ENCODE measurements at places on chromosomes 3 and 15.

DNA sequence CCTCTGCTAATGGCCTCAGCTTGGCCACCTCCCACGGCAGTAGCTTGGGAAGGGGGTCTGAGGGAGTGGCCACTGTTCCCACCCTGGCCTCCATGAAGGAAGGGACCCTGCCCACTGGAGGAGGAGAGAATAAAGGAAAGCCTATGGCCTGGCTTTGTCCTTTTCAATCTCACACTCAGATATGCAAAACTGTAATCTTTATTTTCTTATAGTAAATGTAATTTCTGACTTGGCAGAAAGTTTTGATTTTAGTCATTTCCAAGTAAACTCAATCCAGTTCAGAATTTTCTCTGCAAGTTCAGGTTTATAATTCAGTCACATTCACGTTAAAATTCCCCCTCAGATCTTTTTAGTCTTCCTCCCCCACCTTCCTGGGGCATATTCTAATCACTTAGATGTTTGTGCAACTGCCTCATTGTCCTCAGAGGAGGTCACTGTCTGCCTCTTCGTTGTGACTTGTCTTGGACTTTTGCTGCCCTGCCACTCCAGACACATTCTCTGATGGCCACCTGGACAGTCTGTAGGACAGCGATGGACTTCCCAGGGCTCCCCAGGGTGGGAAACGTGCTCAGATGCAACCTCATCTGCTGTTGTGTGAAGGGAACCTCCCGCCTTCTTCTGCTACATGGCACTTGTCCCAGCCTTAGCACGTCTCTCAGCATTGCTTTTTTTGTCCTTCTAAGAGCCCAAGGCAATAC is 222.8 kb upstream of the TBL1XR1 start:
- DNase-seq = peak; percentile 67

- no peak for DNase-seq
Observed at GRCh38 chr15:74192751-74193150, 9.8 kb downstream of the STRA6 start.

DNA sequence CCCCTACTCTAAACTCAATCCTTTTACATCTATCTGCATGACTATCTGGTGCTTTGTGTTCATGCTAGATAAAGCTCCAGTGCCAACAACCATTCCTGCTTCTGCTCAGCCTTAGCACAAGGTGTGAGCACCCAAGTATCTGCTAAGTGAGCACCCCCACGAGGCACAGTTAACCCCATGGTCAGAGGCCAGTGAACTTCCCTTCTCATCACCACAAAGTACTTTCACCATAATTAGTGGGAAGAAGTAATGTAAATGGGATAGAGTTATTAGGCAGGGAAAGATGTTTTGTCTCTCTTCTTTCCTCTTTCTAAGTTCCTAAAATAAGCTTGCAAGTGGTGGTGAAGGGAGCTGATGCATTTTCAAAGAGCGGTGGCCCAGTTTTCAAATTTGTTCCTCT is 96.4 kb downstream of the ANO10 start:
- no peak for DNase-seq

- no peak for DNase-seq
Observed at GRCh38 chr15:97995192-97995591, 34.7 kb downstream of the ARRDC4 start.

GRCh38 chr3:176587089-176587488 is 610.2 kb downstream of the TBL1XR1 start:
- DNase-seq = no peak

- no peak for DNase-seq
Observed at GRCh38 chr3:126621171-126621570, 33.8 kb downstream of the TXNRD3 start.

DNA sequence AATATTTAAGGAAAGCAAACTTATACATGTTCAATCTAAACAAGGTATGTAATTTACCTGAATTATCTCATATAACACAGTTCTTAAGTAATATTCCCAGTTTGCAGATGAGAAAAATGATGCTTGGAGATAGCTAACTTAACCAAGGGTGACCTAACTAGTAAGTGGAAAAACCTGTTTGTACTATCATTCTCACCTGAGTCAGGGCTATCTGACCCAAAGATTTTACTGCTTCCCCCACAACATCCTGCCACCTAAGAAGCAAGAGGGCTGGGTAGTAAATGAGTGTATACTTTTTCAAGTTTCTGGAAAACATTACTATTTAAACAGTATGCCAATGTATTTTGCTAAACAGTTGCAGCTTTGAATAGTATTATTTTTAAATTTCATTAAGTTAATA is 10.6 kb downstream of the TP63 start:
- no peak for DNase-seq

DNA sequence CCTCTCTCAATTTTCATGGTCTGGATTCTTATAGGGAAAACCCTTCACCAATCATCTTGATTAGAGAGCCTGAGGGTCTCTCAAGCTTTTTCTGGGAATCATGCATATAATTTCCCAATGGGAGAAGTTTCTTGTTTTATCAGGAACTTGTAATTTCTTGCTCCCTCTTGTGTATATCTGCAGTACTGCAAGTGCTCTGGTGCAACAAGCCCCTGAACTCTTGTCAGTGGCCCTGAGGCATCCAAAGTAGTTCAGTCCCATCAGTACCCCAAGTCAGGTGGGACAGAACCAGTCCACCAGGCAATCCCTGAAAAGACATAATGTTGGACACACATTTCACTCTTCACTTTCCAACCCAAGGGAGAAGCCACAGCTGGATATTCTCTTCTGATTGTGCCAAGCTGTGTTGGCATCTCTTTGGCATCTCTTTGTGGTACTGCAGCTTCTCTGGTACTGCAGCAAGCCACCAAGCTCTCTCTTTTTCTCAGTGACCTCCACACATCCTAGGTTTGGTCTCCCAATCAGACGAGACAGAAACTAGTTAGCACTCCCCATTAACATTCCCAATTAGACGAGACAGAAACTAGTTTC is 214.5 kb downstream of the ZIC4 start:
- DNase-seq = no peak

DNA sequence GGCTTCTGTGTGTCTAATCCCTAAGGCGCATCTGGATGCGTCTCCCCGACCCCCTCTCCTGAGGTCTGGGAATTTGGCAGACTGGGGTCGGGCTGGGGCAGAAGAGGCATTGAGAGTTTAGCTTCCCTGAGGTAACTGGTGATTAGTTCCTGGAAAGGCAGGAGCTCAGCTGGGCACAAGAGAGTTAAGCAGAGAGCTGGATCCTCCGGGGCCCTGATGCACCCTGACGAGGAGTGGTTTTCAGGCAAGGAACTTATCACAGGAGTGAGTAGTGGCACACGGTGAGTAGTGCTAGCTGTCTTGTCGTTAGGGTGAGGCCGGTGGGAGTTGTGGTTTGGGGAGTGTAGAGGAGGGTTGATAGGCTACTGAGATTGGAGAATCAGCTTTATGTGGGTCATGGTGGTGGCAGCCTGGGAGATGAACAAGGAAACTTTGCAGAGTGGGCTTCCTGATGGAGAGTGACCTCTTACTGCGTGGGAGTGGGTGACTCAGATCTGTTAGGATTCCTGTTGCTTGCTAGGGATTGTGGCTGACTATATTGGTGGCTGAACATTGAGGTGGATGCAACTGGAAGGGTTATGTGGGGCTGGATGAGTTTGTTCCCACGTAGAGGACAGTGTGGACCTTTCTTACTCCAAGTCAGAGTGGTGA is 897 bp downstream of the RAD54L2 start:
- peak; percentile 13 for DNase-seq

DNA sequence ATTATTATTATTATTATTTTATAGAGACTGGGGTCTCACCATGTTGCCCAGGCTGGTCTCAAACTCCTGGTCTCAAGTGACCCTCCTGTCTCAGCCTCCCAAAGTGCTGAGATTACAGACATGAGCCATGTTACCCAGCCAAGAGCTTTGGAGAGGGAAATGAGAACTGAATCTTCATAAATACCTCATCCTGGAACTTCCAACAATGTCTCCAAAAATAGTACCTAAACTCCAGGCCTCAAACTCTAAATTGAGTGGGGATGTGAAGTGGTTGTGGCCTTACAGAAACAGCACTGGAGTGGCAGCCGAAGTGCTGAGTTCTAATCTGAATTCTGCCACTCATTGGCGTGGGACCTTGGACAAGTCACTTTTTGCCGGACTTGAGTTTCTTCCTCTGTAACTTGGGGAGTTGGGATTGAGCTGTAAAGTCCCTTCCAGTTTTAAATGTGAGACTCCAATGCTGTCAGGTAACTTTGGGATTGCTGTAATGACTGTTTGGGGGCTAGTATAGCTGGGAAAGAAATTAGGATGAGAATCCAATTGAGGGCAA is 10.0 kb upstream of the SRP14 start:
- no peak for DNase-seq

- no peak for DNase-seq
Observed at GRCh38 chr3:59820352-59820934, 770.6 kb upstream of the CFAP20DC start.

DNA sequence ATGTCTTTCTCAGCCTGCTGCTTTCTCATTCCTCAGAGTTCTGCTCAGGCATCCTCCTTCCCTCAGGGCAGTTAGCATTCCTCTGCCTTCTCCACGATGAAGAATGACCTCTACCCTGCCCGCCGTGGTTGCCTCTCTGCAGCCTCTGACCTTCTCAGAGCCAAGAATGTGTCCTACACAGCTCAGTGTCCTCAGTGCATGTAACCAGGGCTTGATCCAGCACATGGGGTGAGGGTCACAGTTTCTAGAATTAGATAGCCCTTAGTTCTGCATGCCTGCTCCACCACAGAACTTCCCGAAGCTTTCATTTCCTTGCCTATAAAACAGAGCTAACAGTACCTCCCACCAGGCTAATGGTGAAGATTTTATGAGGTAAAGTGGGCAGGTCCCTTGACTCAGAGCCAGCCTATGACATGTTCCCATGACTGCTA is 182.1 kb downstream of the CLSTN2 start:
- no peak for DNase-seq

DNA sequence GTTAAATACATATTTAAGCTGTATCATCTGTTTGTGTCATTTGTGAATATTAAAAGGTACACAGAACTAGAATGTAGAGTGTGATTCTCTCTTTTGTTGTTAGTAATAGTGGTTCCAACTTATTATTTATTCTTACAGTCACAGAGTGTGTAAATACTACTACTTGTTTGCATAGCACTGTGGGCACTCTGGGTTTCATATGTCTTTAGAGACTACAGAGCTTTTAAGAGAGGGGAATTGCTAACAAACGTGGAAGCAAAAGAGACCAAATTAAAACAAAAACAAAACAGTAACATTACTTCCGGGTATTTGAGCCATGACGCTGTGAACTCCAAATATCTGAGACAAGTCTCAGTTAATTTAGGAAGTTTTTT is 828.0 kb upstream of the DPPA4 start:
- DNase-seq = no peak

DNA sequence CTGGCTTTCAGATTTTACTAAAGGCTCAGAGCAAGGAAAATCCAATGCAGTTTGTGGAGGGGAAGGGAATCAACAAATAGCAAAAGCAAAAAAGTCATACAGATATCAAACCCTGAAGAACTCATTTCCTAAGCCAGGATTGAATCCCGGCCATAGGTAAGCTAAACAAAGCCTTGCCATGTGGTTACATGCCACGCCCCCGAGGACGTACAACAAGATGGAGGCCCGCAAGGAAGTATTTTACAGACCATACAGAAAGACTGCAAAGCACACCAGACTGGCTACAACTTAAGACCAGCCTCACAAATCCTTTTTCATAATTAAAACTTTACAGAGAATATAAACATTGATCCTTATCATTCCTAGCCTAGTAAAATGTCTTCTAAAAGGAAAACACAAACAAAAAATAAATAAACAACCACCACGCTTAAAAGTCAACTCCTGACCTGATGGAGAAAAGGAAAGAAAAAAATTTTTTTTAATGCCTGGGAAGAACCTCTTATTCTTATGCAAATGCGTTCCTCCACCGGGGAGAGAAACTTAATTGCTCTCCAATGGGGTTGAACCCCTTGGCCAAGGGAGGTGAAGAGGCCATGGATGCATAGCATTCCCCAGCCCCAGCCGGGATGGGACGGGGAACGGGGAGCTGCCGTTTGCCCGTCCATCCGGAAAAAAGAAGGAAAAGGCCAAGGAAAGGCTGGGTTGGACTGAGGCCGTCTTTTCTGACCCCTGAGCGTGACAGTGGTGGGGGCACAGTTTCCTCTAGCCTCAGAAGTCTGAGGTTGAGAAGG is 39.3 kb downstream of the IL1RAP start:
- no peak for DNase-seq

- DNase-seq = no peak
Observed at GRCh38 chr3:184380627-184381260, 890 bp downstream of the CHRD start.

DNA sequence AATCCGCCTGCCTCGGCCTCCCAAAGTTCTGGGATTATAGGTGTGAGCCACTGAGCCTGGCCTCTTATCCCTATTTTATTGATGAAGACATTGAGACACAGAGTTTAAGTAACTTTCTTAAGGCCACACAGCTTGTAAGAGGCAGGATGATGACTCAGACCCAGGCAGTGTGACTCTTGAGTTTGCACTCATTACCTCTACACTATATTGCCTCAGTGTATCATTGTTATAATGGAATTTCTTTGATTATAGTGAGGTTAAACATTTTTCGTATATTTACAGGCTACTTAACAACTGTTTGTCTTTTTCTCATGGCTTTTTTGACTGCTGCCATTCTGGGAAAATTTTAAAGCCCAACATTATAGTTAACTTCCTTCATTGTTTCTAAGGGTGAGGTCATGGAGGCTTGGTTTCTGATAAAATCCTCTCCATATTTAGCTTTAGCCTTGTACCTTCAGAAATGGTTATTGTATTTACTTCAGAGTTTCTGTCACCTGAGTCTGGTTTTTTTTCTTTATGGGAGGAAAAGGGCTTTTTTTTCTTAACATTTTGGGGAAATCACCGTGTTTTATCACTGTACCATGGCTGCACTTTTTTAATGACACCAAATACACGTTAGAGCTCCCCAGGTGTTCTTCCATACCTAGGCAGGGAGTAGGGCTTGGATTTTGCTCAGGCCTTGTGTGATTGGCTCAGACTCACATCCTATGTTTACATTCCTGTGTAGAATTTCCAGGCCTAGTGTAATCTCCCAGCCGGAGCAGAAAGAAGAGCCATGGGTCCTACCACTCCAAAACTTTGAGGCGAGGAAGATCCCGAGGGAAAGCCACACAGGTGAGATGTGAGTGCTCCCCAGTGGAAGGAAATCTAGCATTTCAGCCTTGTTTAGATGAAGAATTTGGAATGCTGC is 6.3 kb downstream of the ZNF774 start:
- DNase-seq = no peak

- peak; percentile 36 for DNase-seq
Observed at GRCh38 chr3:183439515-183439914, 11.1 kb upstream of the MCF2L2 start.

- DNase-seq = no peak
Observed at GRCh38 chr3:123640311-123640710, 55.5 kb upstream of the HACD2 start.

GRCh38 chr3:43062564-43063040 is 43.3 kb downstream of the POMGNT2 start:
- DNase-seq = peak; percentile 32

DNA sequence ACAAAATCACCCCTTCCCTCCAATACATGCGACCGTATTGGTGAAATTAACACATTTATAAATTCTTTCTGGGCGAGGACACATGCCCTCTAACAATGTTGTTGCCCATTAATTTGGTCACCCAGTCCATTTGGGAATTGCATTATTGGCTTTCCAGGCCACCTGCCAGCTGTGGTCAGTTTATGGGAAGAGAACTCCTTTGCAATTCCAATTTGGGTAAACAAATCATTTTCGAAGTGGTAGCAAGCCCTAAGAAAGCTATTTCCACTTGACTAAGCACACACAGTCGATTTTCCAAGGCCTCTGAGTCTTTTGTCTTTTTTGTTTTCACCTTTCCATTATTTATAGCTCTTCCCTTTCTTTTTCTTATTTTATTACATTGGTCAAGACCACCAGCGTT is 362.3 kb upstream of the RGMA start:
- no peak for DNase-seq

- no peak for DNase-seq
Observed at GRCh38 chr3:52800079-52800478, 5.5 kb downstream of the ITIH3 start.

- no peak for DNase-seq
Observed at GRCh38 chr15:79339588-79340314, 28.8 kb downstream of the TMED3 start.

Measured in stimulated activated effector memory CD8-positive, alpha-beta T cell treated with anti-CD3 and anti-CD28 coated beads, Interleukin-12 subunit alpha, Interleukin-12 subunit beta, amount 100 ng/mL, for 72 hours (primary cell).